NCI-H1092 (cell line): ENCODE measurements at places on chromosomes 11 and 22.

GRCh38 chr11:2089536-2090165 lies 49.5 kb downstream of the IGF2 start:
- DNase-seq, result no peak

DNA sequence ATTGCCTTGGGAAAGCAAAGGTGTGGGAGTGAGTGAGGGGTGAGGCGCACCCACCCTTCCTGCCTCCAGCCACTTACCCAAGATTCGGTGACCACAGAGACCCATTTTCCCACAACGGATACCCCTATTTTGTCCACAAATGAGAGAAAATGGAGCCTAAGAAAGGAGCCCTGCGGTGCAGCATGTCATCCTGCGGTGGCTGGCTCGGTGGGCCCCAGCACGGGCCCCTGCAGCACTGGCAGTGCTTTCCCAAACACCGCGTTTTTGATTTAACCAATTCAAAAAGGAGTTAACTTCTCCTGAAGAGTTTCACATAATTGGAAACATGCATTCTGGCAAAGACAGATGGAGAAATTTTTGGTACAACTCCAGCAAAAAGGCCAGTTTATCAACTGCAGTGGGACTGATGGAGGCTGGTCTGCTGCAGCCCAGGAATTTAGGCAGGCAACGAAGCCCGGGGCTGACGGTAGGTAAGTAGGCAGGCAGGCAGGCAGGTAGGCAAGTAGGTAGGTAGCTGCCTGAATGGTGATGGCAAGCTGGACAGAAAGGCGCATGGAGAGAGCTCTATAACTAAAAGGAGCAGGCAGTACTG lies 84.2 kb downstream of the FDX1 start:
- no peak for DNase-seq

DNA sequence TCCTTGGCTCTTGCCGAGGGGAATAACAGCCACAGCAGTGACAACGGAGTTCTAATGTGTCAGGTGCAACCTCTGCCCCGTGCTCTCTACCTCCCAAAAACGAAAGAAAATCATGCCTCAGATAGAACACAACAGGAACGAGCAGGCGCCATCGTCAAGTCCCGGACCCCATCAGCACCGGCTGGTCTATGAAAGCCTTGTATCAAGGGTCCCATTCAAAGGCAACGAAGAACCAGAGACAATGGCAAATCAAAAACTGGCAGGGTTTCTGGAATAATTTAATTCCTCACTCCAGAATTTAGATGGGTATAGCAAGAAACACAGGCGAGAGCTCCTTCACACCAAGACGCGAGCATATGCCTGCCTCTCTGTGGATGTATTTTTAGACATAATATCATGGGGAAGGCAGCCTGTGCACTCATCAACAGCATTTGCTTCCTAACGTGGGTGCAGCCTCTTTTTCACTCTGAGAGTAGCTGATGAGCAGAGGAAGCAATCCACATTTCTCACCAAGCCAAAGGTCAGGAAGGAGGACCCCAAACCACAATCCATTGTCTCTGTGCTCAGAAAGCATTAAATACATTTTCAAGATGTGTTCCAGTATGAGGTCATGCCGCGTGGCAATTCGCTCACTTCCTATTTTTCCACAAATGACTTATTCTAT lies 193.4 kb upstream of the BLID start:
- DNase-seq, result no peak

- DNase-seq, result no peak
Measured at GRCh38 chr11:33222052-33222750, 35.0 kb upstream of the HIPK3 start.

GRCh38 chr22:46352691-46353386 lies 17.3 kb downstream of the TRMU start:
- no peak for DNase-seq

GRCh38 chr11:133726542-133726941 lies 118.8 kb downstream of the SPATA19 start:
- peak; percentile 45 for DNase-seq

GRCh38 chr11:76114238-76114637 lies 92.1 kb downstream of the WNT11 start:
- no peak for DNase-seq

DNA sequence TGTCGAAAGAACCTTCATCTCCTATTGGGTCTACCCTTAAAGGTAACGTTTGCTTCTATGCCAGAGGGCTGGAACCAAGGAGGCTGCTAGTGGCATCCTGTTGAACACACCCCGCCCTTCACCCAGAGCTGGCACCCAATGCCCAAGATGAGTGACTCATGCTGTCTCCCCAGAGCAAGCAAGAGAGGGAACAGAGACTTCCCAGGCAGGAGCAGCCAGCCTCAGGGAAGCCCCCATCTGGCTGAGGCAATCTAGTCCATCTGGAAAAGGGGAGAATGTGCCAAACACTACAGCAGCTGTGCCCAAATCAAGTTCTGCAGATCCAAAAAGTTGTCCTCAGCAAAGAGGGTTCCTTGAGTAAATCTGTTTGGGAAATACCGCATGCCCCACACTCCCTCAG lies 91.9 kb upstream of the TP53I11 start:
- DNase-seq, result no peak
